Putamen (tissue), 1 donor: ENCODE measurements at places on chromosomes 1 and 21.
A peak's percentile ranks its signal among the peaks of the same experiment; 100 is the strongest.

DNA sequence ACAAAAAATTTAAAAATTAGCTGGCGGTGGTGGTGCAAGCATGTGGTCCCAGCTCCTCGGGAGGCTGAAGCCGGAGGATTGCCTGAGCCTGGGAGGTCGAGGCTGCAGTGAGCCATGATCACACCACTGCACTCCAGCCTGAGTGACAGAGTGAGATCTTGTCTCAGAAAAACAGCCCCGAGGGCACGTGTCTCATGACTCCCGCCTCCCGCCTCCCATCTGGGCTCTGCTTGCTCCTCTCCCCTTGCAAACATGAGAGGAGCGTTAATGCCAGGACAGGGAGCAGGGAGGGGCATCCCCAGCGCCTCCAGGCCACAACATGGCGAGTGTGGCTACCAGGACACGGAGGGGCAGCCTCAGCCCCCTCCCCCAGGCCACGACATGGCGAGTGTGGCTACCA is 28.3 kb downstream of the FAAP20 start:
- DNase-seq, result no peak

DNA sequence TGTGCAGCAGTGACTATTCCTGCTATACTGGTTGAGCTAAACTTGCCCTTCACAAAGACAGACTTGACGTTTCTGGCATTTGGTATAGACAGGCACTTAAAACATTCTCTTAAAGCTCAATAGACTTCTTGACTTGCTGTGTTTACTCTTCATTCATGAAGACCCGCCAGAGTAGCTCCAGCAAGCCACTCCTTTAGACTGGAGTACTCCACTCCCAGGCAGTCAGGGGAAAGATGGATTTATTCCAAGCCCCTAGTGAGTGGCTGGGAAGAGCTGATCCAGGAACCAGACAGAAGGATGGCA is 70.7 kb downstream of the EVA1C start:
- DNase-seq, result no peak

DNA sequence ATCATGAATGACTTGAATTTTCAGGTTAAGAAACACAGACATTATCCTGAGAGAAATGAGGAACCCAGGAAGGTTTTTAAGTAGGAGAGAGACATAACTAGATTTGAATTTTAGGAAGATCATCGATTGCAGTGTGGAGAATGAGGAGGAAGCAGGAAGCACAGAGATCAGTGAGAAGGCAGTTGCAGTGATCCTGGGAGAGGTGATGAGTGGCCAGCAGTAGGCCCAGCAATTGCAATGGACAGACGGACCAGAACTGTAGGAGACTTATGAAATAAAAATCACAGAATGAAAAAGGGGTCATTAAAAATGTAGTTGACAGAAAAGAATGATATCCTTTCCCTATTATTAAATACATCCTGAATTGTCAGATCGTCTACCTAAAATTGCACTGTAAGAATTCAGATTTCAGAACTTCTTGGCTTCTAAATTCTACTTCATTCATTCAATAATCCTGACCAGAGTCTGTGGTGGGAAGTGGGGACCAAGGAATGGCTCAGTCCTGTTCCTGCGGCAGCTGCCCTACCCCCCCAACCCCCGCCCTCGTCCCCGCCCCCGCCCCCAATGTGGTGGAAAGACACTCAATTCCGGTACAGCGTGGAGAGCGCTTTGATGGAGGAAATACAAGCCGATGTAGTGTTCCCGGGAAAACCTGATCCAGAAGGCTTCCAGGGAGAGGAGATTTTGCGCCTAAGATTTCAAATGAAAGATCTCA is 35.1 kb downstream of the SLC2A1 start:
- DNase-seq, result no peak

DNA sequence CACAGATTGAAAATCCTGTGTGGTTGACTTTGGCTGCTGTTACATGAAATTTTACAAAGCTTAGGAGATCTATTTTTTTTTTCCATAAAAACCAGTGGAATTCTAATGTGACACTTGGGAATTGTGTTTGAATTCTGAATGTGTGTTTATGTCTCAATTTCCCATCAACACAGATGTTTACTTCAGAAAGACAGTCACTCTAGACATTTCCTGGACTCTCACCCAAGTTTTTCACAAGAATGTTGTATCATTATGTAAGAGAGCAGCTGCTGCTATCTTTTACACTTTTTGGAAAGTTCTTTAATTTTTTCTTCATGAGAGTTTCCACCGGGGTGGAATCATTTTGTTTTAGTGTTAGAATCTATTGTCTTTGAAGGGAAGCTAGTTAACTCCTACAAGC is 210.1 kb downstream of the GIPC2 start:
- DNase-seq, result no peak

GRCh38 chr1:202649553-202650392 is 60.5 kb downstream of the SYT2 start:
- DNase-seq, result no peak

DNA sequence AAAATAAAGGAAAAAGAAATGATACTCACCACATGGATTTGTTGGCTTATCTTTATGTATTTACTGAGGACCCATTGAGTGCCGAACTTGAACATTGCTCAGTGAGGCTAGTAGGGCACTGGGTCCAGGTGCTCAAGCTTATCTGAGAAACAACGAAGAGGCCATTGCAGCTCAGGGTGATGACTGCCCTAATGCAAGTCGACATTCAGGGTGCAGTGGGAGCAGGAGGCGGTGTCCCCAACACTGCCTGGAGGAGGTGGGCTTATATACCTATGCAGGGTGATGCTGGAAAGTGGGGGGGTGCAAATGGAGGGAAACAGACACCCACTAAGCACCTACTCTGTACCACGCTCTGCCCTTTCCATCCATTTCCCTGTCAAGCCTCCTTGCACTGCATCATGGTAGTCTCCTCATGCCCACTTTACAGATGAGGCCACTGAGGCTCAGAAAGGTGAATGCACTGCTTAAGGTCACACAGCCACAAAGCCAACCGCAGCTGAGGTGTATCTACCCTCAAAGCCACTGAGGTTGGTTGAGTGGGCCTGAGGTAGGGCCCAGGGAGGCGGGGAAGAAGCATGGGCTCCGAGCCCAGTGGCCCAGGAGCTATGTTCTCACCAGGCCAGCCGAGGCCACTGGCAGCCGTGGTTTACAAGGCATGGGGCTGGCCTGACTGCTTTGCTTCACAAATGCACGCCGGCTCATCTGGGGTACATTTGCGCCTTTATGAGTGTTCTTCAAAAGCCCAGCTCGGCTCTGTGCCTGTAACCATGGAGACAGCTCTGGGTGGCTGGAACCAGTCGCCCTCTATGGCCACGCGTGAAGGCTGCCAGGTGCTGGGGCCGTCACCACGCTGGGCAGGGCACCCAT is 103.8 kb downstream of the EPHB2 start:
- peak; percentile 74 for DNase-seq

DNA sequence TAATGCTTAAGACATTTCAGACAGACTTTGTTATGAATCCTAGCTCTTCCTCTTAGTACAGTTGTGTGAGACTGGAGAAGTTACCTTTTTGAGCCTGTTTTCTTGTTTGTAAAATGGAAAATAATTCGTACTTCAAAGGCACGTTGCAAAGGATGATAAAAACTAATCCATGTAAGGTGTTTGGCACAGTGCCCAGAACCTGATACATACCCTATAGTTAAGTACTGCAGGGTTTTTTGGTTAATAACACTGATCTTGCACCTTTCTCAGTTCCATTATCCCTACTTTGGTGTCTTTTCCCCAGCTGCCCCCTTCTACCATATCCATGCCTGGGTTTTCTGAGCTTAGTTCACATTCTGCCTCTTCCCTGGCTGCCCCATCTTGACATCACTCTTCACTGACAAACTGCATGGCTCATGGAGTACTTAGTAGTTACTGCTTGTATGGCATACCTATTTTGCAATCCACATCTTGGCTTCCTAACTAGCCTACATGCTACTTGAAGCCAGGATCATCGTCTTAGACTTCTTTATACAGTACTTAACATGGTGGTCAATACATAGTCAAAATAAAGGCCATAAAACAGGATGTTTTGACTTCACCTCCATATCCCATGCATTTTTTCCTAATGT is 10.1 kb downstream of the CCDC185 start:
- DNase-seq, result no peak

DNA sequence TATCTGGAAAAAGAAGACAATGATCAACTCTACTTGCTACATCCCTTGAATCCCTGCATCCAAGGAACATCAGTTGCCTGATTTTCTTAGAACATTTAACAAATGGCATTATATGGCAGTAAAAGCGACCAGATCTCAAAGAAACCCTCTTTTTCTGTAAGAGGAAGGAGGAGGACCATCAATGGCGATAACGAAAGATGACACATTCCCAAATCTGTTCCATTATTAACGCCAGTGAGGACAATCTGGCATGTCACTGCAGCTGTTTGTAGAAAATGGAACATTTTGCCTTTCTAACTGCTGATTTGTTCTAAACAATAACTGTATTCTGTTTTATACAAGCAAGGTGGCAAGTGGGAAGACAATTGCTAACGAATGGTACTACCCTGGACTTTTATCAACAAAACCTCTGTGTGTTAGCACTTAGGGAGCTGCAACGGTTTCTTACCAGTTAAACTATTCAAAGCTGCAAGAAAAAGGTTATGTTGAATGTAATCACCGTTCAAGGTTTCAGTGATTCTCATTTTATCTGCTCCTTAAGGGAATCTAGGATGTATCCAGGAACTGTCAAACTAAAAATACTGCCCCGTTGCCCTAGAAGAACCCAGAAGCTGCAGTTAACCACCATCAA is 251.9 kb downstream of the SDCCAG8 start:
- DNase-seq, result no peak

- no peak for DNase-seq
Measured at GRCh38 chr1:20138346-20138745, 777 bp upstream of the PLA2G2F start.

- no peak for DNase-seq
Measured at GRCh38 chr1:214107322-214108096, 119.7 kb downstream of the PROX1 start.

- no peak for DNase-seq
Measured at GRCh38 chr1:101137144-101138126, 99.4 kb upstream of the S1PR1 start.

- DNase-seq, result no peak
Measured at GRCh38 chr1:161267321-161267720, 8.8 kb downstream of the PCP4L1 start.

- no peak for DNase-seq
Measured at GRCh38 chr1:178739285-178740045, 14.4 kb downstream of the RALGPS2 start.

GRCh38 chr1:56578963-56579875 is at the start of gene PLPP3:
Gene PLPP3, minus strand, starts transcription at chr1:56579563. Its CDS starts 547 bp downstream, at chr1:56579016.
- peak; percentile 86 for DNase-seq

DNA sequence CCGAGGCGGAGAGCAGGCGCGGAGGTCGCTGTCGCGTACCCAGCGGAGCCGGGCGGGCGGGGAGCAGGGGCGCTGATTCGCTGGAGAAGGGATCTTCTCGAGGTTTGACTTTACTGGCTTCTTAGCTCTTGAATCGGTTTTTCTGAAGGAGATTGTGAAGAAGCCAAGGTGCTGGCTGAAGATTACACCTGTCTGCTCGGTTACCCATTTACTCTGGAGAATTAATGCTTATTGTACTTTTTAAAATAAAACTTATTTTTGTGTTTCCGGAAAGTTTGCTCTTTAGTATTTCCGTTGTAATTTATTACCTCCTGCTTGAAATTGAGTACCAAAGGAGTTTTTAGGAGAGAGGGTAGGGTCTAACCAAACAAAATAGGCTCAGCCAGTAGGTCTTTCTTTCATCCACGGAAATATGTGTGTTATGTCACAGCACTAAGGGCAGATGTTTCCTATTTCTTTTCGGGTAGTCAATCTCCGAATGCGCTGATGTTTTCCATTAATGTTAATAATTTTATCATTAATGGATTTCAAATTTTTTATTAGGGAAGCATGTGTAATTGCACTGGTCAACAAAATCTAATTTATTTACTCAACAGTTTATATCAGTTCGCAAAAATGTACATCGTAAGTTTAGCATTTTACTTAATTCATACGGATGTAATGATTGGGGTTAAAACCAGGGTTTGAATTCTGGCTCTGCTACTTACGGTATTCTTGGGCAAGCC is 510 bp upstream of the GNG5 start:
- no peak for DNase-seq

GRCh38 chr1:41868241-41868998 is 50.3 kb downstream of the HIVEP3 start:
- no peak for DNase-seq

- DNase-seq, result no peak
Measured at GRCh38 chr1:31421371-31422040, 8.5 kb downstream of the SERINC2 start.

GRCh38 chr1:151134991-151135390 is 11.4 kb downstream of the SEMA6C start:
- no peak for DNase-seq

- peak; percentile 76 for DNase-seq
Measured at GRCh38 chr1:1157426-1157913, 16.2 kb upstream of the TTLL10 start.

- no peak for DNase-seq
Measured at GRCh38 chr1:17933501-17933900, 174.1 kb upstream of the IGSF21 start.

GRCh38 chr1:18052671-18053070 is 54.9 kb upstream of the IGSF21 start:
- DNase-seq, result no peak

DNA sequence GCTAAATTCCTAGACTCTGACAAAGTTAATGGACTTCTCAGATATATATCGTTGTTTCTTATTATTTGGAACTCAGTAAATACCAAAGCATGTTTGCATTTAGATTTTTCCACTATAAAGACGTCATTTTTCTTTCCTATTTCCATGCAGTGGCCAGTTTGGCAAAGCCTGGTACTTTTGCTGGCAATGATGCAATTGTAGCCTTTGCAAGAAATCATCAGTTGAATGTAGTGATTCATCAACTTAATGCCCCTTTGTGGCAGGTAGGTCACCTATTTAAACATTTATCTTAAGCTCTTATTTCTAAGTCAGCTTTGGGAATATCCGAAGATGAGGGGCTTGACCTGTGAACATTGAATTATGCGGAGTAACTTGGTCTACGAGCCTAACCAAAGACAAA is 12.0 kb downstream of the OTUD3 start:
- DNase-seq, result no peak
